Right ventricle myocardium superior (tissue), 1 donor: ENCODE measurements at places on chromosomes 1 and 21.
A peak's percentile ranks its signal among the peaks of the same experiment; 100 is the strongest.

GRCh38 chr1:215600258-215600792, 33.2 kb downstream of the KCTD3 start:
- DNase-seq = no peak

- DNase-seq = no peak
Measured at GRCh38 chr1:201702936-201703335, 126.0 kb upstream of the IPO9 start.

- DNase-seq = no peak
Measured at GRCh38 chr1:114466334-114467014, 44.5 kb downstream of the TRIM33 start.

DNA sequence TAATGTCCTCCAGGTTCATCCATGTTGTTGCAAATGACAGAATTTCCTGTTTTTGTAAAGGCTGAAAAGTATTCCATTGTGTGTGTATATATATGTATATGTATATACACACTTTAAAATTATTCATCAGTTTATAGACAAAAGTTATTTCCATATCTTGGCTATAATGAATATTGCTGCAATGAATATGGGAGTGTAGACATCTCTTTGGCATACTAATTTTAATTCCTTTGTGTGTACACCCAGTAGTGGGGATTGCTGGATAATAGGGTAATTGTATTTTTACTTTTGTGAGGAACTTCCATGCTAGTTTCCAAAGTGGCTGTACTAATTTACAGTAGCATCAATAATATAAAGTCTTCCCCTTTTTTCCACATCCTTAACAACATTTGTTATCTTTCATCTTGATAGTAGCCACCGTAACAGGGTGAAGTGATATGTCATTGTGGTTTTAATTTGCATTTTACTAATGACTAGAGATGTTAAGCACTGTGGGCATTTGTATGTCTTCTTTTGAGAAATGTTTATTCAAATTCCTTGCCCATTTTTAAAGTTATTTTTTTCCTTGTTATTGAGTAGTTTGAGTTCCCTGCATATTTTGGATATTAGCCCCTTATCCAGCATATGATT, 243.0 kb downstream of the PDE4B start:
- no peak for DNase-seq

DNA sequence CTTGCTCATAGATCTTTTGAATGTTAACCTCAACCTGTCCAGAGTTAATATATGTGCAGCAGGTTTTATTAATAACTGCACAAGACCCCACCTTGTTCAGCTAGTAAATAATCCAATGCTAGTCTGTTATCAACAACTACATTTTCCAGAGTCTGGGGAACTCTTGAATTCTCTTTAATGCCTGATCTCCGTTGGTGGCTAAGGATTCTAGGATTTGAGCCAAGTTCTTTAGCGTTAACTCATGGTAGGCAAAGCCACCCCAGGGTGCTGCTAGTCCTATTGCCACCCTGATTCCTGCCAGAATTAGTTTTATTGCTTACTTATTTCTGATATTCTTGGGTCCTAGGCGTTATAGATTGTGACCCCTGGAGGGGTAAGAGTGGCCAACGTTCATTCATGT, 12.8 kb downstream of the BACE2 start:
- no peak for DNase-seq

DNA sequence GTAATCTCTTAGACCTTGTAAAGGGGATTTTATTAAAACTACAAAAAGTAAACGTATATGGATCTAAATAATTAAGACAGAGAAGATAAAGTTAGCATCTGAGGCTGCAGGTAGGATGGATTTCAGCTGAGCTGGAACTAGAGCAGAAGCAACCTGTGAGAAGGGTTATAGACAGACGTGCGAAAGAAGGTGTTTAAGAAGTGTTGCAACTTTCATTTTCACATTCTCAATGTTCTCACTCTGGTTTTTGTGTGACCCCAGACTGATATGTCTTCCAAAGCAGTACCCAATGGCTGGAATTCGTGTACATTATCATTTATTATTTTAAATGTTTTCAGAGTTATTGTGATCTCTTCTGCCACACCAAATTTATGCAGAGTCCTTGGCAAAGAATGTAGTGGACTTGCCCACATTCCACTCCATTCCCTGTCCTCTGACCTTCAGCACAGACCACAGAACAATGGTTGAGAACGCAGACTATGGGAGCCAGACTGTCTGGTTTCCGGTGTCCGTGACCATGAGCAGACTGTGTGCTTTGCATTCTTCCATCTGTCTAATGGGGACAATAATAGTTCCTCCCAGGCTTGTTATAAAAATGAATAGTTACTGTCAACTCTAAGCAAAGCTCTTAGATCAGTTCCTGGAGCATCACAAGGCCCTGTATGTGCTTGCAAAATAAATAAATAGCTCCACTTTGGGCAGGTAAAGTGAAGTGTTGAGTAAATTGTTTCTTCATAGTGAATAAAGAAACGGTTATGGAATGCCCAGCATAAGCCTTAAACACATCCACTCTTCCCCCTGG, 140.6 kb upstream of the SAMSN1 start:
- DNase-seq = no peak

- peak; percentile 68 for DNase-seq
Measured at GRCh38 chr1:2320006-2320405, 71.3 kb downstream of the MORN1 start.

GRCh38 chr1:241140670-241141069, 216.3 kb downstream of the RGS7 start:
- no peak for DNase-seq
